Stimulated activated CD8-positive, alpha-beta memory T cell treated with anti-CD3 and anti-CD28 coated beads, Interleukin-2, amount 100 ng/mL, for 1 hour (primary cell): ENCODE measurements at places on chromosomes 3 and 15.

GRCh38 chr15:70605606-70606410 lies 157.6 kb downstream of the UACA start:
- no peak for DNase-seq

DNA sequence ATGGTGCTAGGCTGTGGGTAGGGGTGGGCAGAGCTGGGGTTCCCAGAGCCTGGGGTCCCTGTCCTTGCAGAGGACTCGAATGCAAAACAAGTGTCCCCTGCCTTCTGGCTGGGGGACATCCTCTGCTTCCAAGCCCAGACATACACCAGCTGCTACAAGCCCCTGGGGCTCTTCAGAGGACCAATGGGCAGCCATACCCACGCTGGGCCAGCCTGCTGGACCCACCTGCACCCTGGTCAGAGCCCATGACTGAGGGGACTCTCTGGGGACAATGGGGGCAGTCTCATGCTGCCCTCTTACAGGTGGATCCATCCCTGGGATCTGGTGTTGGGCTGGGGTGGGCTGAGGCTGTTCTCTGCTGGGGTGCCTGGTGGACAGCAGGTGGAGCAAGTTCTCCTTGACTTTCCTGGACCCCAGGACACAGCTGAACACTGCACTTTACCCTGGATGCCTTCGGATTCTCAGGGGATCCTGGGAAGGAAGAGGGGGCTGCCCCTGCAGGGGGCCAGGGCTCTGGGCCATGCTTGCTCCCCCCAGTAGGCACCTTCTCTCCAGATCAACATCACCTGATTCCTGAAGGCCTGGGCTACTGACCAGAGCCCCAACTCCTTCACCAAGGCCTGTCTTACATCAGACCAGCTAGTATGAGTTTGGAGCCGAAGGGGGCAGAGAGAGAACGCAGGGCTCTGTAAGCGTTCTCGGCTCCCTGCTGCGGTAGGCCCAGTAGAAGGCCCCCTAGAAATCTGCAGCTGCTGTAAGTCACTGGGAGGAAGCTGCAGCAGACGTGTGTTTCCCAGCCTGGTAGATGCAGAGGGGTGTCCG lies 7.2 kb upstream of the COMMD4 start:
- no peak for DNase-seq

GRCh38 chr3:48038971-48039481 lies 22.8 kb upstream of the MAP4 start:
- no peak for DNase-seq

DNA sequence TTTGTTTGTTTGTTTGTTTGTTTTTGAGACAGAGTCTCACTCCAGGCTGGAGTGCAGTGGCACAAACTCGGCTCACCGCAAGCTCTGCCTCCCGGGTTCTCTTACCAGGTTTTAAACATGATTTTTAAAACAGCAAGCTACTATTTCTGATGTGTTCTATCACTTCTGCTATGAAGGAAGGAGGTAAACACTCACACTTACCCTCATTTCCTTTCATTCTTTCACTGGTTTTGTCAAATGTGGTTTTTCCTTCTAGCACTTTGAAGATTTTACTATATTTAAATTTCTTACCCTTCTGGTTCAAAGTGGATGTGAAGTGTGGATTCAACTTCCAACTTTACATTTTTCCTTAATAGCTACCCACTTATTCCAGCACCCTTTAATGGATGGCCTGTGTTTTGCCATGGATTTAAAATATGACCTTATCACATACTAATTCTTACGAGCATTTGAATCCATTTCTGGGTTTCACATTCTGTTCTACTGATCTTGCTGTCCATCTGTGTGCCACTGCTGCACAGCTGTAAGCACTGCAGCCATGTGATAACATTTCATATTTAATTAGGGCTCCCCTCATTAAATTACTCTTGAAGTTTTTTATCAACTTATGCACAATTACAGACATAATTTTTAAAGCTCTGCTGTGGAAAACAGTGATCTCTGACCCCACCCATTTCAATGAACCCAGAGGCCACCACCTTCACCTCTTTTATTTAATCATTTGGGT lies 42.3 kb downstream of the TXNRD3 start:
- DNase-seq: no peak

DNA sequence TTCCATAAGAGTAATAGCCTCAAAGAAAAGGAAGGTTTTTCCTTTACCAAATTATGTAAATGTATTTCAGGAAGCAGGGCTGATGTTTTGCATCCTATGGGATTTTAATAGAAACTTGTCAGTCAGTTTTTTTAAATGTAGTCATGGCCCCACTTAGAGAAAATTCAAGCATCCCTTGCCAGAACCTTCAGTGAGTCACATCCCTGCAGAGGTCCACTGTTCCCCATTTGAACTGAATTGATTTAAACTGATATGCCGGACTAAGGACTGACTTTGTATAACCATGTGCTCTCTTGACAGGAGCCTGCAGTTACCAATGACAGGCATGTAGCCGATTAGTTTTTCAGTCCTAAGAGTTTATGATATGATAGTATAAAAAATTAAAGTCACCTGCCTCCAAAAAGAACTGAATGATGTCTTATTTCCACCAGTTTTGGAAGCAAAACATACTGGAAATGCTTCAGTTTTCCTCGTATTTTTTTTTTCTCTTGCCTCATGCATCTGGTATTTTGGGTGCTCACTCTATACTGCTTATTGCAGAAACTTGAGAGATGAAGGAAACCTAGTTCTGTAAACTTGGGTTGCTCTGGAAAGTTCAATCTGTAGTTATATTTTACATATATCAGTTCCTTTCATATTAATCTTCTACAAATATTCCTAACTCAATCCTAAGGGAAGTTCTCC lies 30.7 kb downstream of the LRTM1 start:
- DNase-seq: no peak

GRCh38 chr3:64668582-64669510 lies 19.0 kb downstream of the ADAMTS9 start:
- no peak for DNase-seq

GRCh38 chr3:193262707-193263106 lies 21.7 kb downstream of the PLAAT1 start:
- DNase-seq: no peak

GRCh38 chr3:13091898-13092611 lies 18.8 kb upstream of the IQSEC1 start:
- peak; percentile 60 for DNase-seq

GRCh38 chr15:68112706-68113105 lies 58.6 kb downstream of the PIAS1 start:
- no peak for DNase-seq

DNA sequence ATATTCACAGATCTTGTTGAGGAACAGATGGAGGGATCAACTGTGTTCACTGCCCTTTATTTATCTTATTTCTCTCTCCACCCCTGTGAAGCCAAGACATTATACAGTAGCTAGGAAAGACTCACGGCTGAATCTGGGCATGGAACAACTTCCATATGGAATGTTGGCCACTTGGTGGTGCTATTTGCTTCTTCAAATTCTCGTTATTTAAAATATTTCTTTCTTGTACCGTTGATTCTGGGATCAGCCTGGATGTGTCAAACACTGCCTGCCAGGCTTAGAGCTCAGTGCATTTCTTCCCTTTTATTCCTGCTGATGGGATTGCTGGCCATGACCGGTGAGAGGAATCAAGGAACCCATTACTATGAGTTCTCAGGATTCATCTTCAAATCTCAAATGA lies 17.5 kb upstream of the GASK1A start:
- DNase-seq: no peak

- no peak for DNase-seq
These were observed 1029.8 kb upstream of the GBE1 start for GRCh38 chr3:82791241-82791640.

- no peak for DNase-seq
These were observed 38.9 kb downstream of the CPNE4 start for GRCh38 chr3:131995891-131996290.

GRCh38 chr15:97903560-97903959 lies 56.9 kb upstream of the ARRDC4 start:
- DNase-seq: no peak

GRCh38 chr3:113152849-113153248 lies 58.5 kb upstream of the BOC start:
- DNase-seq: no peak

DNA sequence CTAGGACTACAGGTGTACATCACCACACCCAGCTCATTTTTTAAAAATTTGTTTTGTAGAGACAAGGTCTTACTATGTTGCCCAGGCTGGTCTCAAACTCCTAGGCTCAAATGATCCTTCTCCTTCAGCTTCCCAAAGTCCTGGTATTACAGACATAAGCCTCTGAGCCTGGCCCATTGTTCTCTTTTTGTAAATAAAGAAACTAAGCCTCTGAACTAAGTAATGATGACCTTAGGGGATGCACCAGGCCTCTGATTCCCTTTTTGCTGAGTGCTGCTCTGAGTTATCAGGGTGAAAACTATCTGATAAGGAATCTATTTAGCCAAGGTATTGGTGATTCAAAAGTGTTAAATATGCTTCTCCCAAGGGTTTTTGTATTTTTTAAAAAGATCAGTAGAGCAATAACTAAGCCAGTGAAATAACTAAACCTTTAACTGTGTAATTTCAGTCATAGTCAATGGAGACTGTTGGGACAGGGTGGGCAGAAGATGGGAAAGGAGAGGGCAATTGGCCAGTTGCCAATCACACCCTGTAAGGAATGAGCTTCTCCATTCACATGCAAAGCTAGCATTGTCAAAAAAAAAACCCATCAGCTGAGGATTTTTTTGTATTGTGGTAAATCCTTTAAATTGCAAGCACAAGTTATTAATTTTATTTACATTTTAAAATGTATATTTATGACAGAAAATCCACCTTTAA lies 194.8 kb upstream of the PFN2 start:
- no peak for DNase-seq

DNA sequence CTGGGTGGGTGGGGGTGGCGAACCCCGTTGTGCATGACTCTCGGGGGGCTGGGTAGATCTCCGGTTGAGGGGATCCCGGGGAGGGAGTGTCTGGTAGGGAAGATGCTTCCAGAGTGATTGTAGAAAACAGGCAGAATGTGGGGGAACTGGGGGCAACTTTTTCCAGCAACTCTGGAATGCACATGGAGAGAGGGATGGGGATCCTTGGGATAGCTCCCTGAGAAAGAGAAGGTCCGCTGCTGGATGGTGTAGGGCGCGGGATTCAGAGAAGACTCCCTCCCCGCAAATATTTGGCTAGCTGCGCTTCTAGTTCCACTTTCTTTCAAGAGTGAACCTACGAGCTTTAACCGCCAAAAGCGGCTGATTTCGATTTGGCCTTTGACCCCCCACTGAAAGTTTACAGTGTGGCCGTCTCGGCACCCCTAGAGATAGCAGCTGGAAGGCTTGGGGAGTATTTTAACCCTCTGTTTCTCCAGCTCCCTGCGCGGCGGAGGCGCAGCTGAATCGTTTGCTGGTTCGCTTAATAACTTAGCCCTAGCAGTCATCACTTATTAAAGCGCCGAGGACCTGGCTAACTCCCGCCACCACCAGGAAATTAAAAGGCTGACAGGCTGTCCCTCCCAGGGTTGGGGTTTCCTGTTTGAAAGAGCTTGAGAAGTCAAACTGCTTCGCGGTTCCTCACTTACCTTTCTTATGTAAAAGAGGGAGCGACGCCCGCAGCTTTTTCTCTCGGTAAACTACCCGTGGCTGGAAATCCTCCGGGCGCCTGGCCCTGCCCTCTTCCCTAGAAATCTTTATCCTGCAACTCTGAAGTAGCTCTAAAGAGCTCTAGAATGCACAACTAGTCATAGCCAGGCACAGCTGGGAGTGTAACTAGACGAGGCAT lies 1.2 kb downstream of the PHLDB2 start:
- DNase-seq: peak; percentile 25

DNA sequence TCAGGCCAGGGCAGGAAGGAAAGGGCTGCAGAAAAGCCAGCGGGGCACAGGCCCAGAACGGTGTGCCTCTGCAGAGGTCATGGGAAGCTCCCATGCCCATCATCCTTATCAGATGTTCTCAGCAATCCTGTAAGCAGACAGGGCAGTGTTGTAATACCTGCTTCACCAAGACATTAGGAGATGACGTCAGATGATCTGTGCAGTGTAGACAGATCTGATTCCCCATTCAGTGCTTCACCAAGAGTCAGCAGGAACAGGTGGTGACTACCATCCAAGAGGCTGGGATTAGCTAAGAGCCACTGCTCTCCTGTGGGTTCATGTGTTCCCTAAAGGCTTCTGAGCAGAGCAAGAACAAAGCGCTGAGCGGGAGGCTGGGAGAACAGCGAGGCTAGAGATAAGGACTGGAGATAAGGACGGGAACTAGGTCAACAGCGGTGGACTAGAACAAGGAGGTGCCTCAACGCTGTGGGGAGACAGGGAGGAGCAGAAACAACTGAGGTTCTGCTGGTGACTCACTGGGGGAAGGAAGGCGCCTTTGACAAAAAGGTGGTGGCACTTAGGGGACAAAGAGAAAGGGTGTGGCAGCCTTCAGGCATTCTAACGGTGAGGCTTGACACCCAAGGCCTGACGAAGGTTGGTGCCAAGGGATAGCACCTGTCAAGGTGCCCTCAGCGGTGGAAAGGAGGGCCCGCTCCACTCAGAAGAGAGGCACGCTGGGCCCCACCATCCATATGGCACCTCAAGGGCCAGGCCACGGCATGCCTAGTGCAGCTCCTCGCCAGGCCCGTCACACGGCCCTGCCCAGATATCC lies 28.4 kb downstream of the CCDC12 start:
- DNase-seq: peak; percentile 53

DNA sequence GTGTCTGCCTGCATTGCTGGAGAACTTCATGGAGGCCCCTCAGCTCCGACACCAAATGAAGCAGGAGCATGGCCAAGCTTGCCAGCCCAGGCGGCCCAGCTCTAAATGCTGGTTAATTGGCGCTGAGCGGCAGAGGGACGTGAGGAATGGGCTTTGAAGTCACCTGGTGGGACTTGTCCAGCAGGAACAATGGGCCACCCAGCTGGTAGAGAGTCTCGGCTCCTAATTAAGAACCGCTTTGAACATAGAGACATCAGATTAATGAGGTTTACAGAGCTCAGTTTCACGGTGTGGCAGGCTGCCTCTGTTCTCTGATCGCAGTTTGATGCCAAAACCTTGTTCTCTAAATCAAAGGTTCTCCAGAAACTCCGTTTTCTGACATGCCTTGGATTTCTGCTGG lies 77.5 kb upstream of the LINGO1 start:
- no peak for DNase-seq

DNA sequence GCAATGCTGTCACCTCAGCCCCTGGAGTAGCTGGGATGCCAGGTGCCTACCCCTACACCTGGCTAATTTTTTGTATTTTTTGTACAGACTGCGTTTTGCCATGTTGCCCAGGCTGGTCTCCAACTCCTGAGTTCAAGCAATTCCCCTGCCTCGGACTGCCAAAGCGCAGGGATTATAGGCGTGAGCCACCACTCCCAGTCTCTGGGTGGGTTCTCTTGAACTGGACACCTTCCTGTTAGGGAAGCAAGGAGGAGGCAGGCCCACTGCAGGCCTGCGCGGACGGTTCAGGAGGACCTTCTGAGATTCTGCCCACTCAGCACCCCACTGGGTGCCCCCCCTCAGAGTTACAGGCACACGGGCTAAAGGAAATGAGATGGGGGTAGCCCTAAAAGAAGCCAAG lies 73.8 kb upstream of the HERC1 start:
- no peak for DNase-seq

DNA sequence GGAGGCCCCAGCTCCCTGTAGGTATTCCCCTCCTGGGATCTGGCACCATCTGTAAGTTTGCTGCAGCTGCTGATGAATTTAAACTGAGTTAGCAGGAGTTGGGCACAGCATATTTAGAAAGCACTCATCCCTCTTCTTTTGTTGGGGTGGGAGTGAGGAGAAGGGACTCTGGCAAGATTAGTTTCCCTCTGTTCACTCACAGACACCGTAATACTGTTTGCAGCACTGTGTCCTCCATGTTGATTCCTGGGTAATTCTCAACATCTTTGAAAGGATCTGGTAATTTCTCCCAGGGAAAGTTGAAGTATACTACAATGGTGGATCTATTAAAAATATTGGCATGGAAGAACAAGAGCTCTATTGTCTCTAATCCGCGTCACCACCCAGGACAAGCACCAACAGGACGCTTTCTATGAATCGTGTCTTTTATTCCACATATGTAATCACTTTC lies 173.3 kb downstream of the RBMS3 start:
- no peak for DNase-seq
